Pancreas (tissue), 10 donors: ENCODE measurements at places on chromosomes 6 and 20. TPM values are rescaled to one million over a fixed set of nuclear protein-coding genes. Genes with fewer than 3 reads are reported as not detected.

The ZKSCAN4 gene
- total RNA-seq: 2.2 TPM

The MAS1 gene
- not detected for total RNA-seq

The HSPA1L gene
- 1.1 TPM for total RNA-seq

The EBF4 gene
- 16.4 TPM for total RNA-seq

The C20orf141 gene
- not detected for total RNA-seq

GRCh38 chr6:28789553-28790083 lies 134.2 kb downstream of the TRIM27 start:
- H3K4me3 ChIP-seq: no peak overlapping the region
- H3K36me3 ChIP-seq: no peaks in the 10 kb centered on the region
- no peaks in the 10 kb centered on the region for H3K27me3 ChIP-seq
- H3K27ac ChIP-seq: no peak overlapping the region
- H3K4me1 ChIP-seq: no peaks in the 10 kb centered on the region

- no peaks in the 10 kb centered on the region for H3K27me3 ChIP-seq
- no peaks in the 10 kb centered on the region for H3K4me1 ChIP-seq
- no peak overlapping the region for H3K4me3 ChIP-seq
- no peak overlapping the region for H3K27ac ChIP-seq
Measured at GRCh38 chr20:54122189-54122588, 51.6 kb downstream of the CYP24A1 start.

DNA sequence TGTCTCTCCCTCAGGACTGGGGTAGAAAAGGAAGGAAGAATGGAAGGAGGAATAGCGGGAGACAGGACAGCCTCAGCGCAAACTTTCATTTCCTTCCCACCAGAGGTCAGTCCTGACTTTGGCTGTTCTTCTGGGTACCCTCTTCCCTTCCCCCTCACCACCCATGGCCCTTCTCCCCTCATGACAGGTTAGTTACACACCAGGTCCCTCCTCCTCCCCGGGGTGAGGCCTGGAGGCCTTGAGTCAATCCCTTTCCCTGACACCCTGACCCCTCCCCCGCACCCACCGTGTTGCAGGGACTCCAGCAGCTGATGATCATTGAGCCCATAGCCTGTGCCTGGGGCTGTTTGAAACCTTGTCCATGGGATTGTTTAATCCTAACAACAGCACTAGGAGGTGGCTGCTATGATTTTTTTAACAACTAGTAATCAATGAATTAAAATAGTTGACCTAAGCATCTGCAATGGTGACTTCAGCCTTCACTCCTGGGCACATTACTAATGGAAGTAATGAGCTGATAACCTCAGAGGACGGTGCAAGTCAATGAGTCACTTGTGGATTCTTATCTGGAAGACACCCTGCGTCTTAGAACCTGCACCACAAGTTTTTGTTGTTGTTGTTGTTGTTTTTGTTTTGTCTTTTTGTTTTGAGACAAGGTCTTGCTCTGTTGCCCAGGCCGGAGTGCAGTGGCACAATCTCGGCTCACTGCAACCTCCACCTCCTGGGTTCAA lies 46.6 kb upstream of the CCDC167 start:
- no peaks in the 10 kb centered on the region for H3K27me3 ChIP-seq
- DNase-seq: no peak
- H3K4me1 ChIP-seq: no peaks in the 10 kb centered on the region
- no peak overlapping the region for H3K4me3 ChIP-seq
- no peaks in the 10 kb centered on the region for H3K36me3 ChIP-seq

GRCh38 chr6:51098791-51099190 lies 280.1 kb downstream of the TFAP2B start:
- no peaks in the 10 kb centered on the region for H3K27me3 ChIP-seq
- no peak overlapping the region for H3K27ac ChIP-seq
- no peaks in the 10 kb centered on the region for H3K4me1 ChIP-seq
- no peak for DNase-seq
- no peak overlapping the region for H3K4me3 ChIP-seq

- H3K4me3 ChIP-seq: no peak overlapping the region
- no peaks in the 10 kb centered on the region for H3K4me1 ChIP-seq
- H3K36me3 ChIP-seq: no peaks in the 10 kb centered on the region
- H3K27ac ChIP-seq: no peak overlapping the region
- H3K27me3 ChIP-seq: no peaks in the 10 kb centered on the region
- no peak for DNase-seq
Measured at GRCh38 chr6:150347845-150348244, 21.0 kb upstream of the IYD start.

DNA sequence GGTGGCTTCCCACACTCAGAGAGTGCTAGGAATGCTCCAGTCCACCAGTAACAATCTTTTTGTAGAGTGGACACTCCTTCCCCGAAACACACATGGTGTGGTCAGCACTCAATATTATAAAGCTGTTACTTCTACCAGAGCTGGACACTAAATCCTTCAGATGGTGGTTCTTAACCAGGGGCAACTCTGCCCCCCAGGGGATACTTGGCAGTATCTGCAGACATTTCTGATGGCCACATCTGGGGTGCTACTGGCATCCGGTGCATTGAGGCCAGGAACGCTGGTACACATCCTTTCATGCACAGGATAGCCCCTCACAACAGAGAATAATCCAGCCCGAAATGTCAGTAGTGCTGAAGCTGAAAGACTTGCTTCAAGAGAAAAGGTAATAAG lies 124.4 kb downstream of the NFATC2 start:
- H3K27ac ChIP-seq: no peak overlapping the region
- no peak overlapping the region for H3K4me3 ChIP-seq
- H3K36me3 ChIP-seq: no peaks in the 10 kb centered on the region
- no peaks in the 10 kb centered on the region for H3K27me3 ChIP-seq
- H3K4me1 ChIP-seq: no peaks in the 10 kb centered on the region

DNA sequence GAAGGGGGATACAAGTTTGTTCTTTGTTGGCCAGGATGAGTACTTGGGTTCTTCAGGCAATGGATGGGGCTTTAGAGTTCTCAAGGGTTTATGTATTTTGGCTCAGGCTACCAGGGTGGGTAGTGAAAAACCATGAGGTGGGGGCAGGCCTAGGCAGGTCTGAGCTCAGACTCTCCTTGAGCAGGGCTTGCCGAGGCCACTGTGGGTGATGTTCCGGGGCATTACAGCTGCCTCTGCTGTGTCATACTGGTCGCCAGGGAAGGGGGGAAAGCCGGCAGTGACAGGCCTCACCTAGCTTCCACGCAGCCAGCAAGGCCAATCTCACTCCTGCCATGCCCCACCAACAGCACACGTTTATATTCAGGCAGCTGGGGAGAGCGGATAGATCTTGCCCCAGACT lies 79.6 kb downstream of the BCKDHB start:
- no peak overlapping the region for H3K27ac ChIP-seq
- no peaks in the 10 kb centered on the region for H3K36me3 ChIP-seq
- no peaks in the 10 kb centered on the region for H3K4me1 ChIP-seq
- no peak for DNase-seq
- H3K4me3 ChIP-seq: no peak overlapping the region

DNA sequence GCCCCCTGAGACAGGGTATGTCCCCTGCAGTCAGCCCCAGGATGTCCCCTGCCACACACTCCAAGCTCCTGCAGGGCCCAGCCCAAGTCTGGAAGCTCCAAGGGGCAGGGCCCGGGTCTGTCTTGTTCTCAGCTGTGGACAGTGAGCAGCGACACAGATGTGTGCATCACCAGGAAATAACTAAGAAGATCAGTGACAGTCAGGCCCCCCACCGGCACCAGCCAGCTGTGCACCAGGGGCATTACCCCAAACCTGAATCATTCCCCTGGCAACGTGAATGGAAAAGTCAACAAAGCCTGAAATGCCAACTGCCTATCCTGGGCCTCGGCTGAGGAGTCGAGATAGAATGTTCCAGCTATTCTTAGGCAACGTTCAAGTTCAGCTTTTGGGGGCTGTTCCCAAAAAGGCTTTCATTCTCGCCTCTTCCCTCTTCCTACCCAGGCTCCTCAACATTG lies 105.0 kb downstream of the PREX1 start:
- no peak overlapping the region for H3K4me3 ChIP-seq
- H3K27ac ChIP-seq: peak overlapping the region; percentile 48
- no peaks in the 10 kb centered on the region for H3K27me3 ChIP-seq
- no peaks in the 10 kb centered on the region for H3K36me3 ChIP-seq
- DNase-seq: no peak
- H3K4me1 ChIP-seq: peaks cover 10% of the 10 kb centered on the region

- H3K27ac ChIP-seq: no peak overlapping the region
- H3K4me1 ChIP-seq: peaks cover 2% of the 10 kb centered on the region
- no peaks in the 10 kb centered on the region for H3K36me3 ChIP-seq
Measured at GRCh38 chr6:33705268-33705885, 6.1 kb downstream of the UQCC2 start.

GRCh38 chr6:11111769-11112437 lies 378 bp upstream of the ERVFRD-1 start:
- H3K27me3 ChIP-seq: no peaks in the 10 kb centered on the region
- no peak overlapping the region for H3K4me3 ChIP-seq
- no peaks in the 10 kb centered on the region for H3K36me3 ChIP-seq
- no peaks in the 10 kb centered on the region for H3K4me1 ChIP-seq
- no peak for DNase-seq
- no peak overlapping the region for H3K27ac ChIP-seq
